ENCODE measurements at places on chromosomes 16 and 17.

GRCh38 chr16:51638339-51639135 is 487.5 kb upstream of the SALL1 start:
- DNase-seq: no peak

GRCh38 chr17:4310354-4311060 is 46.7 kb upstream of the ANKFY1 start:
- peak; percentile 12 for DNase-seq

GRCh38 chr17:42290577-42290976 is 2.3 kb downstream of the STAT5A start:
- DNase-seq: no peak

DNA sequence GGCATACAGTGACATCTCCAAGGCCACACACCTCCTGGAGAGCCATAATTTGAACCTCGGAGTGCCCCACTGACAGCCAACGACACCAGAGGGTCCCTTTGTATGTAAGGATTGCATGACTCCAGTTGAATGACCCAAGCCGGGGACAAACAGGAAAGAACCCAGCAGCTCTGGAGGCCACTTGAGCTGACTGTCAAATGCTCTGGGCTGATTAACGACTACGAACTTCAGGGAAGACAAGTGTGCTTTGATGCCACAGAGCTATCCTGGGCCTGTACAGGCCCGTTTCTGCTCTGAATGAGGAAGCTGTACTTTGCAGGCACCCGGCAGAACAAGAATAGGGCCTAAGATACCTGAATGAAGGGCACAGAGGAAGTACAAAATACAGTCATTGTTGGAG is 404.6 kb downstream of the SLC39A11 start:
- DNase-seq: no peak

GRCh38 chr17:43573579-43574321 is 27.6 kb upstream of the ETV4 start:
- no peak for DNase-seq

- no peak for DNase-seq
These were observed 148.9 kb downstream of the XYLT1 start for GRCh38 chr16:17321824-17322223.

DNA sequence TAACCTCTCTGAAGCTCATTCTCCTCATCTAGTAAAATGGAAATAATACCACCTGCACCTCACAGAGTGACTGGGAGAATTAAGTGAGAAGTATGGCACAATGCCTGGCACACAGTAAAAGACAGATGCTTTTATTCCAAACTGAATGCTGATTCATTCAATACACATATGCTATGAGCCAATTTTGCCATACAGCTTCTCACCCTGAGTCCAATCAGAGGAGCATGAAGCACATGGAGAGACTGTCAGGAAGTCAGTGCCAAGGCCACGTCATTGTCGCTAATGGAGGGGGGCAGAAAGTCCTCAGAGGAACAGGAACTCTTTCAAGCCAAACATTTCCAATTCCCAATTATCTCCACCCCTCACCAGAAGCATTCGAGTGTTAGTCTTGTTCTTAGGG is 11.6 kb downstream of the MKS1 start:
- no peak for DNase-seq

DNA sequence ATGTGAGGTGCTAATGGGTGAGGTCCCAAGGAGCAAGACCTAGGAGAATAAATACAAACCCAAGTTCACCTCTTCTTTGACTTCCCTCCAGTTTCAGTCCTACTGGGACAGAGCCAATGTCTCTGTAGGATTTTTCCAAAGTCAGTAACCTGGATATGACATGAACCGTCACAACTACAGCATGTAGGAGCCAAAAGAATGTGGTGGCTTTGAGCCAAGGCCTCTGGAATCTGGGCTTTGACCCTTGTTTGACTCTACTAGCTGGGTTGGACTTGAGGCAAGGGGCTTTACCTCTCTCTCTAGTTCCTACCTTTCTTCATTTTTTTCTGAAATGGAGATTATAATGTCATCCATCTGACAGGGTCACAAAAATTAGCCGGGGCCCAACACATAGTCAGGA is 91.4 kb downstream of the CACNG3 start:
- DNase-seq: no peak

DNA sequence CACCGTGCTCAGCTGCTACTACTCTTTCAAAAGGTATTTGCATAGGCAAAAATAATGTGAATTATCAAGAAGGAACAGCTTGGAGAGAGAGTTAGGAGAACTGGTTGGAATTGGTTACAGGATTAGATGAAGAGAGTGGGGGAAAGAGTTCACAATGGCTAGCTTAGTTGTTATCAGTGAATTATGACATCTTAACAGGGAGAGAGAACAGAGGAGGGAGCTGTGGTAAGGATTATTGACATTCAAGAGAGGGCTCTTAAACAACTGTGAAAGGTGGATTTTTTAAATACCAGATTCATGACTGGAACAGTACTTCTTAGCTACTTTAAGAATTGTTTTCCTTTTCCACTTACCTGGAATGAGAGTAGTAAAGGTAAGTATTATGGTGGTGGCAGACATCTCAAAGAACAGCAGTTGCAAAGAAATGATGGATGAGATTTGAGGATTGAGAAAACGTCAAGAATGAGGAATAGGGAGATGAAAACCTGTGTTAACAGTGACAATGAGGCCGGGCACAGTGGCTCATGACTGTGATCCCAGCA is 43.9 kb upstream of the SLC5A11 start:
- DNase-seq: no peak

DNA sequence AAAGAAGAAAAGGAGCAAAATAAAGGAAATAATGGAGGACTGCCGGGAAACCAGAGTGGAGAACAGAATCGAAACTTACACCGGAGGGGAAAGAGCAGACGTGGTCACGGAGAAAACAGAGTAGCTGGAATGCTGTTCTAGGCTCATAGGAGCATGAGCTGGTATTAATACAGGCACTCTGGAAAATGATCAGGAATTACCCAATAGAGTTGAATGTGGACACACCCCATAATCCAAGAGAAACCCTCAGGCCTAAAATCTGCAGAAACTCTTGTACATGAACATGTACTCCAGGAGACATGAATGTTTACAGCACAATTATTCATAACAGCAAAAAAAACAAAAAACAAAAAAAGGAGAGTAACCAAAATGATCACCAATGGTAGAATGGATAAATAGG is 77.7 kb downstream of the RPH3AL start:
- no peak for DNase-seq

GRCh38 chr17:35170968-35171771 is 23.0 kb downstream of the SLC35G3 start:
- DNase-seq: no peak

DNA sequence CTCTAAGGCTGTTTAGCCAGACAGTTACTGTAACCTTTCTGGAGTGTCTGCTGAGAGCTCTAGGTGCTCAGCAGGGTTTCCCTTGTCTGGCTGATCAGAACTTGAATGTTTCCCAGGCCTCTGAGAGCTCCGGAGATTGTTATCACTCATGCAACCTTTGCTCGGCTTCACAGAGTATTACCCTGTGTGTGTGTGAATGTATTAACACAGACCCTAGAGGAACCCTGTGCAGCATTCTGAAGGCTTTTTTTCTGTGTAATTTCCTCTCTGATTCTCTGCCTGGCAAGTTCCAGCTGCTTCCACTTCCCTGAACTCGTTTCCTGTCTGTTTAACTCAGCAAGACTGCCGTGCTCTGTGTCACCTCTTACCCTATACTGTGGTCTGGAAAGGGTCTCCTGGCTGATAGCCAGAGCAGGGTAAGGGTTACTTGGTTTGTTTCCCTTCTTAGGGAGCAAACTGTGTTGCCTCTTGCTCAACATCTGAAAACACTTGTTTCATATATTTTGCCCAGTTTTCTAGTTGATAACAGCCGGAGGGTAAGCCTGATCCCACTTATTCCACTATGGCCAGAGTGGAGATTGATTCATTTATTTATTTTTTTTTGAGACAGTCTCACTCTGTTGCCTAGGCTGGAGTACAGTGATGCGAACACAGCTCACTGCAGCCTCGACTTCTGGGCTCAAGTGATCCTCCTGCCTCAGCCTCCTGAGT is 21.7 kb downstream of the PRMT7 start:
- DNase-seq: no peak

DNA sequence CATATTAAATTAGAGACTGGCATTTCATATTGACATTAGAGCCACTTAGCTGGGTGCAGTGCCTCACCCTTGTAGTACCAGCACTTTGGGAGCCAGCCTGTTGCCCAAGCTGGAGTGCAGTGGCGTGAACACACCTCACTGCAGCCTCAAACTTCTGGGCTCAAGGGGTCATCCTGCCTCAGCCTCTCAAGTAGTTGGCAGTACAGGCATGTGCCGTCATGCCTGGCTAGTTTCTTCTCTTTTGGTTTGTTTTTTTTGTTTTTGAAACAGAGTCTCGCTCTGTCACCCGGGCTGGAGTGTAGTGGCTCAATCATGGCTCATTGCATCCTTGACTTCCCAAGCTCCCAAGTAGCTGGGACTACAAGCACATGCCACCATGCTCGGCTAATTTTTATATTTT is 8.7 kb downstream of the PPM1E start:
- DNase-seq: no peak

- DNase-seq: no peak
These were observed 373.2 kb downstream of the NPIPA8 start for GRCh38 chr16:17963185-17963836.

DNA sequence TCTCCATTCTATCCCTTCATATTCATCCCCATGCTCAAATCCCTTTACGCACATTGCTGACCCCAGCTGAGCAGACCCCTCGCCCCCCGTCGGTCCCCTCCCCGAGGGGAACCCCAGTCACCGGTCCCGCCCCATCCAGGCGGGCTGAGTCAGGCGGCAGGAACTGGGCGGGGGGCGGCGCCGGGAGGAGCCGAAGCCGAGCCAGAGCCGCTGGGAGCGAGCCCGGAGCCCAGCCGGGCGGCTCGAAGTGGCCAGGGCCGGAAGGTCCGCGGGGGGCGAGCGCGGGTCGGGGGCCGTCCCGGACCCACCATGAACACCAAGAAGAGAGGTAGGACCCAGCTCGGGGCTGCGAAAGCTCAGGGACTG is 8.6 kb downstream of the RIPOR1 start:
- DNase-seq: no peak

DNA sequence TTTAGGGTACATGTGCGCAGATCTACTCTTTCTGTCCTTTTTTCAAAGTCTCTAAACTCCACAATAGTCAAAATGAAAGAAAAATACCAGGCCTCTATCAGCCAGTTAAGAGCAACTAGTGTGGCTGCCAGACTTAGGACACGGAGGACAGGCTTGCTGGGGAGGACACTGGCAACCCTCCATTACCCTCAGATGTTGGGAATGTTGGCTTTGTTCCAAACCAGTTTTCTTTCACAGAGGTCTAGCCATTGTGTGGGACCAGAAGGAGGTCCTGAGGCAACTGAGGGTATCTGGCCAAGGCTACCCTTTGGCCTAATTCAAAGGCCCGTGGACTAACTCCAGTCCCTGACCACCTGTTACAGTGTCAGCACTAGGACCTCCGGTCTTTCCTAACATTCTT is 51.2 kb upstream of the MED9 start:
- DNase-seq: no peak

- DNase-seq: peak; percentile 13
These were observed 7.0 kb upstream of the C1QTNF8 start for GRCh38 chr16:1102921-1103635.

- no peak for DNase-seq
These were observed 71.3 kb downstream of the SMG6 start for GRCh38 chr17:2232244-2232638.

DNA sequence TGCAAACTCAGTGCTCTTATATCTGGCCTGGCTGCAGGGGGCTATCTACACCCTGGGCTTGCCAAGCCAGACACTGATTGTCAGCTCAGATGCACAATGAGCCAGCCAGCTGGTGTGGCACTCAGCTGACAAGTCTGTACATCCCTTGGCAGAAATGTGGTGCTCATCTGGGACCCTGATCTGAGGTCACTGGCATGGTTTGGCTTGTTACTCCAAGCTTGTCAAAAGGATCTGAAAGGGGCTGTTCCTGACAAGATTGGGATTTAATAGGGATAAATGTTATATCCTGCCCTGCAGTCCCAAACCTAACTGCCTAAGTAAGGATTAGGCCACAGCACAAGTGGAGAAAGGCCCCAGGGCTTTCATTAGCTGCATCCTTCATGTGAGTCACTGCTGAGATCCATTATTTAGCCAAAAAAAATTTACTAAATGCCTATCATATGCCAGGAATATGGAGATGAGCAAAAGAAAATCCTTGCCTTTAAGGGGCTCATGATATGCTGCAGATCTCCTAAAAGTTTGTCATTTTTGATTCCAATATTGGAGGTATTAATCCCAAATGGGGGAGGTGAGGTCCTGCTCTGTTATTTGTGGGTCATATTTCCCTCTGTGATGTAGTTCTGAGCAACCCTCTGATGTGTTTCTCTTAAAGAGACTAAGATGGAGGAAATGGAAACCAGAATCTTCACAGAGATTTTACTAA is 6.3 kb downstream of the SLC6A2 start:
- DNase-seq: no peak

GRCh38 chr16:55747785-55748184 is 85.1 kb downstream of the CES1 start:
- no peak for DNase-seq

DNA sequence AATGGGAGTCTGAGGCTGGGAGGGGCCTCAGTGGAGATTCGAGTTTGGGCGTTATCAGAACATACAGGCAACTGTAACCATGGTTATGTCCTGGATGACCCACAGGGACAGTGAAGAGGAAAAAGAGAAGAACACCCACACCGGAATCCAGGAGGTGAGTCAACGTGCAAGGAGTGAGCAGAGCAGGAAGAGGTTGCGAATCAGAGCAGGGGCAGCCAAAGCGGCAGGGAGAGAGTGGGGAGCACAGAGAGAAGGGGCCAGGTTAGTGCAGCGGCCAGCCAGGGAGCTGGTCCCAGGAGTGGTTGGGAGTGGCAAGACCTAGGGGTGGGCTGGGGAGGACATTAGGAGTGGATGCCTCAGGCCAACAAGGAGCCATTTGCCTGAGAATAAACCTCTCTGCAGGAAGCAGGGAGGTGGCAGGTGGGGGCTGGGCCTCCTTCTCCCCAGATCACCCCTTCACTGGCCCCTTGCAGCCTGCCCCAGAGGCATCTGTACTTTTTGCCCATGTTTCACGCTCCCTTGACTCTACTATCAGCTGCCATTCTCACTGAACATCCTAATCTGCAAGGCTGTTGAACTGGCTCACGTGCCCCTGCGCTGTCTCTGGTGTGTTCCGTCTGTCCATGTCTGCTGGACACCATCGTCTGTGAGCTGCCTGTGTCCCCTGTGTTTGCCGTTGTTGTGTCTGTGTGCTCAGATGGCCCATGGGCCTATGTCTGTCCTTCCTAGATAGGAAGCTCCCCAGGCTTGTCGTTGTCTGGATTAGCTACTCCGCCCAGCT is 5.1 kb downstream of the KRT13 start:
- DNase-seq: no peak

- no peak for DNase-seq
These were observed 124.3 kb upstream of the NACA2 start for GRCh38 chr17:61715348-61715747.

Data from caudate nucleus (tissue), 63 donors.